ENCODE measurements at places on chromosomes 11 and 22.

DNA sequence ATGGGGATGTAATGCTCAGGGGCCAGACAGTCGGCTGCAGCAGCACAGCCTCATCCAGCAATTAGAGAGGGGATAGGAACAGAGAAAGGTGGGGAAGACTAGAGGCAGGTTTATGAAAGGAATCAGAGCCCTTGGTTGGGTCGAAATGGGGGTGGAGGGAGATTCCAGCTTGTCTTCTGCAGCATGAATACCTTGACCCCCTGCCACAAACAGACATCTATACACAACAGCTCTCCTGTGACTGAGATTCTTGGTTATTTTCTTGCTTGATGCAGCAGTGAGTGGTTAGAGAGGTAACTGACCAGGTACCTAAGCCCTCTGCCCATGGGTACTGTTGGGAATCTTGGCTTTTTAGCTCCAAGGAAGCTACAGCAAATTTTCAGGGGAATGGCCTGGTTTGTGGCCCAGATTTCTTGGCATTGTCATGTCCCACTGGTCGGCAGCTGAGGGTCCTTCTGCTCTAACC is at the start of gene TRIM49D1:
Gene TRIM49D1 (minus strand): TSS at position 51 of the 466 bp plus-strand sequence. CDS start 4,535 bp downstream, outside the sequence.
- no peak for DNase-seq

DNA sequence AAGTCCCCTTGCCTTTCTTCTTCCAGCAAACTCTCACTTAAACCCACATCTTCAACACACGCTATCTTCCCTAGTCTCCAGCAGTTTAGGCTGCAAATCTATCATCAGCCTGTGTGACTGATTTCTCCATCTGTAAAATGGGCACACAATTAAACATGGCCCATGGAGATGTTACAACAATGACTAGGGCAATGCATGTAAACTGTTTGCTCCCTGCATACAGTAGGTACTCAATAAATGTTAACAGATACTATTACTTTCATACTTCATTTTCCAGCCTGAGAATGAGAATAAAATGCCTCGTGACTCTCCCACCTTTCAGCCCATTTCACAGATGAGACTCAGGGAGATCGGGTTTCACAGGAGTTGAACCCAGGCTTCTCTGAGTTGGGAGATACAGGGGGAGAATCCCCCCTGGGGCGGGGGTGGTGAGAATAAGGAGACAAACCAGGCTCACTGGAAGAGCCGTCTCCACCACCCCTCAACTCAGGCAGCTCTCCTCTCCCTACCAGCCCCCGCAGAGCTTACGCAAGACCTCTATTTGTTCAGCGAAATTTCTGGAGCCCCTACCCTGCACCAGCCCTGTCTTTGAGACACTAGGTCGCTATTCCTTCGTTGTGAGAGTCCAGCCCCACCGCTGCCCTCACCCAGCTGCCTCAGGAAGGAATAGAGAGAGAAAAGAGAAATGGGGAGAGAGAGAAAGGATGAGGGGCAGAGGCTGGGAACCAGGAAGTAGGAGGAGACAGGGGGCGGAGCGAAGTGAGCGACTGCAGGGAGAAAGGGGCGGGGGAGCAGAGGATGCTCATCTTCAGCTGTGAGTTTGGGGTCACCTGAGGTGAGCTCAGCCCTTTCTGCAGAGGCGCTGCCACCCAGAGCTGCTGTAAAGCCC is 42.1 kb upstream of the KLHL35 start:
- no peak for DNase-seq

DNA sequence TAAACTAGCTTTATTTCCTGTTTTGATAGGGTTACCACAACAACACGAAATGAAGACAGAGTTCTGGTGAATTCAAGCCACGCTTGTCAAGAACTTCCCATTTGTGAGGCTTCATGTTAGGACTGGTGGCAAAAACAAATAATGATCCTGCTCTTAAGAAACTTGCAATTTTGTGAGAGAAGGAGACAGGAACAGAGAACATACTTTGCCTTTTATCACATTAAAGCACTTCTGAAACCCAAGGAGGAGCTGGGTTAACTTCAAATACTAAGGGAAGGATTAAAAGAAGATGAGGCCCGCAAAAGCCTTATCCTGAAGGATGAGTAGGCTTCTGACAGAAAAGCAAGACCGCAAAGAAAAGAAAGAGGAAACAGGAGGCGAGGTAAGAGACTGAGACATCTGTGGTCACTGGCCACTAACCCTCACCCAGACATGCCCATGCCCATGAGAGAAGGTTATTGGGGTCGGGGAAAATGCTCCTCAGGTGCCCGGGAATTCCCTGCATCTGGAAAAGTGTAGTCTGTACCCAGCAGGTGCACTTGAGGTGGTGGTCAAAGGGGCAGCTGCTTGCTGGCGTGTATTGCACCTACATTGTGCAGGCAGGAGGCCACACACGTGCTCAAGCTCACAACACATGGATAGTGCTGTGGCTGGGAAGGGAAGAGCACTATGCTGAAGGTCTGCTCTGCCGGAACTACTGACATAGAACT is 50.5 kb downstream of the MAPK1 start:
- DNase-seq = no peak

DNA sequence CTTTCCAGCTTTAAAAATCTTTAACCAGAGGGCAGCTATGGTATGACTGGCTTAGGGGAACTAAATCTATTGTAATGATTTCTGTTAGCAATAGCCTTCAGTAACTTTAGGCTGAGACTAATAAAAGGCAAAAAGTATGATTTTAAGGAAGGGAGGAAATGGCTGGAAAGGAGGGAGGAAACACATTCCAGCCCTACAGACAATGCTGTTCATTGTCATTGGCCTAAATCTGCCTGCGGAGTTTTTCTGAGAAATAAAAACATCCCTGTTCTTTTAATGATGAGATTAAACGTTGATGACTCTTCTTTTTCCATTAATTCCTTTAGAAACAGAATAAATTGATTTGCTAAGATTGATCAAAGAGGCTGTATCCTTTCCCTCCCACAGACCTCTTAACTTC is 99.6 kb upstream of the GRAMD1B start:
- no peak for DNase-seq

DNA sequence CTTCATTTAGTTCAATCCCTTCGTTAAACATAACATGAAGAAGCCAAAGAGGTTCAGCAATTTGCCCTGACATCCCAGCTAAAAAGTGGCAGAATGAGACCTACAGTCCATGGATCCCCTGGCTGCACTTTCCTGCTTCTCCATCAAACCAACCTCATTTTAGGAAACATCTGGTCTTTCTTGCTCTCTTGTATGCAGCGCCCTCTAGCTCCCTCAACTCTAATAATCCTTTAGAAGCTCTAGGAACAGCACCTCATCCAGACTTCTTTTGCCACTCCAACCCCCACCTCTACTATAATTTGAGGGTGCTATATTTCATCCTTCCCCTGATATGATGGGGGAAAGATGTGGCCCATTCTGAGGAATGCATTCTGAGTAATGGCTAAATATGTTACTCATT is 7.4 kb downstream of the CNTF start:
- no peak for DNase-seq

Measured in omental fat pad (tissue), 4 donors.